ENCODE measurements at places on chromosomes 6 and 20. TPM values are rescaled to one million over a fixed set of nuclear protein-coding genes. Genes with fewer than 3 reads are reported as not detected.

GRCh38 chr6:45253453-45253852, 74.7 kb upstream of the RUNX2 start:
- DNase-seq, result no peak

DNA sequence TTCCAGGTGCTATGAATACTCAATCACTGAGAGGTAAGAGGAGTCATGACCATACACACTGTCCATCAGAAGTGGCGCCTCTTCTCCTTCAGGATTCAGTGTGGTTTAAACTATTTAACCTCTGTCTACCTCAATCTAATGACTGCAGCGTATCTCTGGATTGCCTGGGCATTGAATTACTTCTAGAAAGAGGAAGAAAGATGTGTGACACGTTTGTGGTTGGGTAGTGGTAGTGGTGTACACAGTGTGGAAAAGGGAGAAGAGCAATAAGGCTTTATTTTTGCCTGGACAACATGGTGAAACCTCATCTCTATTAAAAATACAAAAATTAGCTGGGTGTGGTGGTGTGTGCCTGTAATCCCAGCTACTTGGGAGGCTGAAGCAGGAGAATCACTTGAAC, 38.0 kb upstream of the ECHDC1 start:
- no peak for DNase-seq

DNA sequence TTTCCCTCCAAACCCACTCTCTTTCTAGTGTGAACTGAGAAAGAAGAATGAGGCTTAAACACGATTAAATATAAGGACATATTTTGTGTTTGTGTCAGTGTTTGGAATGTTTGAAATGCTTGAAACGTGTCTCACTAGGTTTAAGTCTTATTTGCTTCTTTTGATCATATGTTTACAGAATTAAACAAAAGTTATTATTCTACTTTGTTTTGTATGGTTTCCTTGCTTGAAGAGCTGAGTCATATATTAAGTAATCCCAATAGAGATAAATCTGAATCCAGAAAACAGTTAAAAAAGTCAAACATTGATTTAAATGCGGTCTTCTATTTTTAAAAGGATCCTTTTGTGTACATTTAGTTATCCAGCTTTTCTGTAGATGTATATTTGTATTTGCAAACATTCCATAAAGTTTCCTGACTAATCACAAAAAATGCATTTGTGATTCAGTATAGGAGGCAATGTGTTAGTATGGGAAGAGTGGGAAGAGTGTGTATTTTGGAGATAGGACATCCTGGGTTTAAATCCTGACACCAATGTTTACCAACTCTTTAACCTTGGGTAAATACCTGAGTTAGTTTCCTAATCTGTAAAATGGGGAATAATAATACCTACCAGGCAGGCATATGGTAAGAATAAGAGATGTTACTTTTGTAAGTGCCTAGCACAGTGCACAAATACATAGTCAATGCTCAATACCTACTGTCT, 72.9 kb downstream of the TSBP1 start:
- no peak for DNase-seq

DNA sequence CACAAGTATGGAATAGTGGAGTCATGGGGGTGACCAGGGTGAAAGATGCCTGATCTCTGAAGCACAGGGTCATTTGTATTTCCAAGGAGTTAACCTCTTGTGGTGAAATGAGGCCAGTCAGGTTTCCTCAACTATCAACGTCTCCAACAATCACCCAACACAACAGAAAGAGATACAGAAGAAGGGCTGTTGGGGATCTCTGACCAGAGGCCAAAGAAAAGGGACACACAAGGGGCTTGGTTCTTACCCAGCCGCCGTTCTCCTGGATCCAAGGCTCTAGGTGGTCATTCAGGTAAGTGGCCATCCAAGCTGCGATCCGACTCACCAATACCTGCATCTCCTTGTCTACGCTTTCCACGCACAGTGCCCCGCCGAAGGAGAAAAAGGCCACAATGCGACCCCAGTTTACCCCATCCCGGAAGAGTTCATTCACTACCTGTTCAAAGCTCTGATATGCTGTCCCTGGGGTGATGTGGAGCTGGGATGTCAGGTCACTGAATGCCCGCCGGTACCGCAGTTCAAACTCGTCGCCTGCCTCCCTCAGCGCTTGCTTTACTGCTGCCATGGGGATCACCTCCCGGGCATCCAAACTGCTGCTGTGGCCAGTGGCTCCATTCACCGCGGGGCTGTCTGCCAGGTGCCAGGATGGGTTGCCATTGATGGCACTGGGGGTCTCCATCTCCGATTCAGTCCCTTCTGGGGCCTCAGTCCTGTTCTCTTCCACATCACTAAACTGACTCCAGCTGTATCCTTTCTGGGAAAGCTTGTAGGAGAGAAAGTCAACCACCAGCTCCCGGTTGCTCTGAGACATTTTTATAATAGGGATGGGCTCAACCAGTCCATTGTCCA, 1.0 kb downstream of the BCL2L1 start:
- DNase-seq, result peak; percentile 52

DNA sequence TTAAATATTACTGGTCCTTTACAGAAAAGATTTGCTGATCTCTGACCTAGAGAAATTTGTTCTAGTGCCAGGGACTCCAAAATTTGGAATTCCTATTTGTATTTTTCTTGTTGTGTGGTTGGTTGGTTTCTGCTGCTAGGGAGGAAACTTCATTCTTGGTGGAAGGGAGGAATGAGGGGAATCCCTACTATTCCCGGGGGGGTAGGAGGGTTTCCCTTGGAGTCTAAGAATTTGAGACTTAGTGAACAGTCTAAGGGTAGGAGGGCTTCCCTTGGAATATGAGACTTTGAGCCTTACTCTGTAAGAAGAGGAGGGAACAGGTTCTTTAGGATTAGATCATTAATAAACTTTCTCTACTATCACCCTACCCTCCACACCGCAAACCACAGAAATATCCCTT, 67.1 kb upstream of the ADGRF1 start:
- no peak for DNase-seq

GRCh38 chr6:70668499-70668812, 773 bp downstream of the SMAP1 start:
- DNase-seq, result no peak

GRCh38 chr6:64932486-64932885, 774.5 kb downstream of the EYS start:
- DNase-seq, result no peak

- no peak for DNase-seq
These were observed 47.8 kb upstream of the NXT1 start for GRCh38 chr20:23302801-23303200.

GRCh38 chr6:72975352-72975752, 249.9 kb downstream of the KHDC1L start:
- no peak for DNase-seq

DNA sequence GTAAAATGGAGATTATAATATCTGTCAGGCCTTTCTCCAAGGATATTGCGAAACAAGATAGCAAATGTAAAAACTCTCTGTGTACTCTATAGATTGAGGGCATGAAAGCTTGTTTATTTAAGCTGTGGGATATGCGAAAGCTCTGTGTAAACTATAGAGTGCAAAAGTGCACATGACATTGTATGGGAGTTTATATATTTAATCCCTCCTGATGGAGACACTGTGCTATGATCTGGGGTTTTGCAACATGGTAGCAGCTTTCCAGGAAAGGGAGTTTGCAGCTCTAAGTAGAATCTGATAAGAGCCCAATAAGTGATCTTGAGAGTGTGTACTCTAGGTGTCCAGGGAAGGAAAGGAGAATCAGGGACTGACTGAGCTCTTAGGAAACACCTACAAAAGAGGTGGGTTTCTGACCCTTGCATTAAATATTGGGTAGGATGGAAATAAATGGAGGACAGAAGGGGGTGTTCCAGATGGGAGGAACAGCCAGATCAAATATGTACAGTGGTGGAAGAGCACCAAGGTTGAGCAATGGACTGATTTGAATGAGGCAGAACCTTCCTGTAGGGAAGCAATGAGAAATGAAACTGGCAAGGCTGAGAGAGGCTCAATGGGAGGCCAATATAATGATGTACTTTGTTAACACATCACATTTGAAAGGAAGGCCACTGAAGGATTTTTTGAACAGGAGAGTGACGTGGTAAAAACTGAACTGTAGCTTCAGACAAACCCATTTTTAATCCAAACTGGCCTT, 450.1 kb downstream of the GJA1 start:
- DNase-seq, result peak; percentile 80

DNA sequence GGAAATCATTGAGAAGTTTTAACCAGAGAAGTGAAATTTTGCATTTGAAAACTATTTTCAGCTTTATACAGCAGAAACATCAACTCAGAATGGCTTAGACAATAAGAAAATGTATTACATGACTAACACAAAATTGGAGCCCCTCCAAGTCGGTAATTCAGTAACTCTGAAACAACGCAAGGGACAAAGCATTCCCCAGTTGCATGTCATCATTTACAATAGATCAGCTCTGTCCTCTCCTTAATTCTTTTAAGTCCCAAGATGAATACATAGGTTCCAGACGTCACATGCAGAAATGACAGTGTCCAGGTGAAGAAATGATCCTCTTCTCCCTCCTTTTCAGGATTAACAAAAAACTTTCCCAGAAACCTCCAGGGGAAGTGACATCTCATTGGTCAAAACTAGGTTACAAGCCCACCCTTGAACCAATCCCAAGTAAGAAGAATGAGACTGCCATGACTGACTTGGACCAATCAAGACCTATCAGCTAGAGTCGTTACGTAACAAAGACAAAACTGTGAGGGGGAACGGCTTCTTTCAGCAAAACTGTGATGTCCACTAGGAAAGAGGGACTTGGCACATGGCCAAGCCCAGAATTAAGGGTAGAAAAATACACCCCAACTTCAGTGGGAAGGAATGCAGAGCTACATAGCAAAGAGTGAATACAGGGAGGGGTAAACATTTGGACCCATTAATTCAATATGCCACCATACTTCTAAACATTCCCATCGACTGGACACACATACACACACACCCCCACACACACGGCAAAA, 149.8 kb upstream of the PRND start:
- DNase-seq, result no peak

GRCh38 chr6:67606906-67607828, 1027.9 kb upstream of the ADGRB3 start:
- no peak for DNase-seq

DNA sequence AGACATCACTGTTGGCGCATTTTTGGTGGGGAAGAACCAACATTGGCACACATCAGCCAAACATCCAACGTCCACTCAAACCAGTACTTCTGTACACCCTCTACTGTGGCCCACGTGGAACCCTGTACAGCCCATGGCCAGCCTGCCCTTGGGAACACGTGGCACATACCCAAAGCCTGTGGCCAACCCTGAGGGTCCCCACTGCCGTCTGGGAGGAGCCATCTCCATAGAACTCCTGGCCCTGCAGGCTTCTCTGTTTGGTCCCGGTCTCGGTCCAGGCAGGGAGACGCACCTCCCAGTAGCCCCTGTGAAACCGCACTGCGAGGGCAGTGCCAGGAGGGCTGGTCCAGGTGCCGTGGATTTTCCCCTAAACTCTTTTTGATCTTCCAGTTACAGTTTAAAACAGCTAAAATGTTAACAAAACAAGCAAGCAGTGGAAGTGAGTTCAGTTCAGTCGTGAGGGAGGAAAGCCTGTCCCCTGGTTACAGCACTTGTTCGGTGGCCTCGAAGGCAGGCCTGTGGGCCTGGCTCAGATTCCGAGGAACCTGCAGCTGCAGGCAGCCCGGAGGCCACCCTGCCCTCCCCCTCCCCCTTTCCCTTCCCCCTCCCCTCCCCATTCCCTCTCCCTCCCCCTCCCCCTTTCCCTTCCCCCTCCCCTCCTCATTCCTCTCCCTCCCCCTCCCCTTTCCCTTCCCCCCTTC, 233.7 kb downstream of the DLL1 start:
- no peak for DNase-seq

- peak; percentile 32 for DNase-seq
These were observed 375.8 kb downstream of the THBS2 start for GRCh38 chr6:168877821-168878282.

DNA sequence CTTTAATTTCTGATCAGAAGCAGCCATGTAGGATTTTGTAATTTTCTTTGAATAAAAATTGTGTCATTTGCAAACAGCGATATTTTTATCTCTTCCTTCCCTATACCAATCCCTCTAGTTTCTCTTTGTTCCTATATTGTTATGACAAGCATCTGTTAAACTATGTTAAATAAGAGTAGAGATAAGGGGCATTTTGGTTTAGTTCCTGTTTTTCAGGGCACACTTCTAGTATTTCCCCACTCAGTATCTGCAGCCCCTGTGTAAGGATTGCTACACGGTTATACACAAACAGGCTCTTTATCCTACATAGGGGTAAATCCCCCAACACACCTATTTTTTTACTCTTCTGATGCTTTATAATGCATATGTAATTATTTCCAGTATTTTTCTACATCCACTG, 42.1 kb downstream of the TRERF1 start:
- no peak for DNase-seq

DNA sequence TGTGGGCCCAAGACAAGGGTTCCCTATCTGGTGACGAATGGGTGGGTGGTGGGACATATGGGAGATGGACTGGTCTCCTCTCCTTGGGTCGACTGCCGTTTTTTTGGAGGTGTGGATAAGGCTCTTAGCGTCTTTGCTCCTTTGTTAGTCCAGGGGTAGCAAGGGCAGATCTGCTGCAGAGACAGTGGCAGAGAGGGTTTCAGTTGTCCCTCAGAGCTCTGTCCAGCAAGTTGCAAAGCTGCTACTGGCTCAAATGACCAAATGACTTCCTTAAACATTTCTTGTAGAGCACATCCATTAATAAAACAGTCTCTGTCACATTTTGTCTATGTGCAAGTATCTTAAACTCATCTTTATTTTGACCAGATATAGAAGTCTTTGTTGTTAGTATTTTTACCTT, 508.0 kb upstream of the ADGRB3 start:
- DNase-seq, result no peak

GRCh38 chr20:35238735-35239134, 12.2 kb downstream of the MMP24 start:
- no peak for DNase-seq

GRCh38 chr20:17868151-17868550, 100.4 kb downstream of the SNX5 start:
- DNase-seq, result no peak

DNA sequence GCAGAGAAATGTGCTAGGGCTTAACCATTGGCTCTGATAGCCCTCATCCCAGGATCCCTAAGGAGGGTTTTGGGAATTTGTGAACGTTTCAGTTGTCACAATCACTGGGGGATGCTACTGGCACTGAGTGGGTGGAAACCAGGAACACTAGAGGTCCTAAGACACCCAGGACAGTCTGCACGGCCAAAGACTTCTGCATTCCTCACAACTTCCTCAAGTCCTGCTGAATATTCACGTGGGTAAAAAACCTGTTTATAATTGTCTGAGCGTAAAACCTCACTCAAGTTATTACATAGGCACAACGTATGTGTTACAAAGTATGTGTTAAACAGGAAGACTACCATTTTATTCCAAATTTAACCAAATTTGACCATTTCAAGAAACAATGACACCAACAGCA, 52.4 kb downstream of the GMDS start:
- no peak for DNase-seq

The FNDC1 gene
- polyA plus RNA-seq, result 22.0 TPM

The KCNQ2 gene
- polyA plus RNA-seq, result 5.2 TPM

The DAAM2 gene
- 17.8 TPM for polyA plus RNA-seq

The HLA-DRB5 gene
- 20.4 TPM for polyA plus RNA-seq

The TMEM242 gene
- 10.4 TPM for polyA plus RNA-seq

The TSHZ2 gene
- polyA plus RNA-seq, result 10.7 TPM
